ENCODE measurements at places on chromosomes 4 and X. TPM values are rescaled to one million over a fixed set of nuclear protein-coding genes. Genes with fewer than 3 reads are reported as not detected.

- no peak overlapping the region for H3K4me3 ChIP-seq
- H3K27me3 ChIP-seq: no peaks in the 10 kb centered on the region
- no peak for DNase-seq
- H3K4me1 ChIP-seq: no peaks in the 10 kb centered on the region
- no peak overlapping the region for H3K27ac ChIP-seq
Measured at GRCh38 chr4:161894493-161895167, 269.2 kb downstream of the FSTL5 start.

DNA sequence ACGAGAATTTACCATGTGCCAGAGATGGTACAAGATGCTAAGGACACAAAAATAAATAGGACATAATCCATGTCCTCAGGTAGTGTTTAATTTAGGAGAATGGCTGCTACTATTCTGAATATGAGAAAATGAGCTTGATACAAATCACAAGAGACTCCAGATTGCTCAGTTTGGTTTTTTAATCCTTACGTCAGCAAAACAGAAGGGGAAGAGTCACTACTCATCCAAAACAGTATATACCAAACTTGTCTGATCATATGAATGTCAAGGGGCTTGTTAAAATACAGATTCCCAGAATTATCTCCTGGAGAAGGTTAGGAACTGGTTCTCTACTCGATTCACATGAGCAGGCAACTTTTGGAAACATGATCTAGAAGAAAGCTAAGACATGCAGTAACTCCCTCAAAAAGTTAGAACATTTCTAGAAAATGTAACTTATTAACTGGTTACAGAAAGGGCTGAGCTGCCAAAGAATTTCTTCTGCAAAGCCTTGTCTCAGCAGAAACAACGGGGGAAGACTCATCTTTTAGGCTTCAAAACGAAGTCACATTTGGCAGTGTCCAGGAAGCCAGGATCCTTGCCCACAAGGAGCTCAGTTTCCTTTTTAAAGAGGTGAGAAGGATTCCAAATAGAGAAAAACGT lies 3.4 kb downstream of the AIFM1 start:
- DNase-seq: no peak
- no peak overlapping the region for H3K27ac ChIP-seq
- no peak overlapping the region for H3K4me3 ChIP-seq
- no peaks in the 10 kb centered on the region for H3K27me3 ChIP-seq
- no peaks in the 10 kb centered on the region for H3K36me3 ChIP-seq

- H3K4me1 ChIP-seq: no peaks in the 10 kb centered on the region
- DNase-seq: no peak
- H3K27me3 ChIP-seq: no peaks in the 10 kb centered on the region
- H3K4me3 ChIP-seq: no peak overlapping the region
- H3K36me3 ChIP-seq: no peaks in the 10 kb centered on the region
Measured at GRCh38 chr4:41504167-41504818, 33.7 kb upstream of the LIMCH1 start.

DNA sequence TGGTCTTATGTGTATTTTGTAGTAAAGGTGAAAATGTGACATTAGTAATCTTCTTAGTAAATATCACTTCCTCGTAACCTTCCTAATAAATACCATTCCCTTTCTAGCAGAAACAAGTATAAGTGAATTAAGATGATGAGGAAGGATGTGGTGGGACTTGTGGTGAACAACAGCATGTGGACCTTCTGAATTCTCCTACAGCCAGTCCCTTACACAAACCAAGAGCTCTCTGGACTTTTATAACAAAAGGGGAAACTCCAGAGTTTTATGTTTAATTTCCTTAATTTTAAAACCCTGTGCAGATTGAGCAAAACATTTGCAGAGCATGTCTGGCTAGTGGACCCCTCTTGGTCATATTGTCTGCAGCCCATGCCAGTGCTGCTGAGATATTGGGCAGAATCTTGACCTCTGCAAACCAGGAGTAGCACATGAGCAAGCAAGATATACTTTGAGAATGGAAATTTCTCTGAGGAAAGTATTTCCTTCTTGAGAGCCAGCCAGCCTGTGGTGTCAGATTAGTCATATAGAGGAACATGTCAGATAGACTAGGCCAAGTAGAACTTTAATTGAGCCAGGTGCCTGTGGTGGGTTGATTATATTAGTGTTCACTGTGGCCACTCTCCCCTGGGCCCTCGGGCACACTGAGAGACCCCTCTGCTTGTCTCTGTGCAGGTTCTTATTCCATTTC lies 328.2 kb downstream of the DKK2 start:
- H3K4me3 ChIP-seq: no peak overlapping the region
- H3K36me3 ChIP-seq: no peaks in the 10 kb centered on the region
- no peaks in the 10 kb centered on the region for H3K27me3 ChIP-seq
- H3K27ac ChIP-seq: no peak overlapping the region
- H3K4me1 ChIP-seq: peaks cover 8% of the 10 kb centered on the region
- no peak for DNase-seq

DNA sequence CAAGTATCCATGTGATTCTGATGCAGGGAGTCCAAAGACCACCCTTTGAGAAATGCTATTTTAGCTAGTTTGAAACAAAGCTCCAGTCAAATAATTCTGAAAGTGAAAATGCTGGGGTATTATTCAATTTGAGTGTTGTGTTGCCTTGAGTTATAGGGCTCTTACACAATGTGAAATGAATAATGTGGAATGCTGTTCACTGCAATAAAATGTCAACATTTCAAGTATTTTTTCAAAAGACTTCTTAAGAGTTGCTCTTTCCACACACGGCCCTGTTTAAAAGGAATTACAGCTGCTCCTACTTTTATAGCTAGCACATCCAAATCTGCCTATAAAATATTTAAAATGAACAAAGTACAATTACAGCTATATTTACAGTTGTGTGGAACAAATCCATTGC lies 27.5 kb upstream of the PLS3 start:
- H3K27ac ChIP-seq: no peak overlapping the region
- no peaks in the 10 kb centered on the region for H3K27me3 ChIP-seq
- peaks cover 14% of the 10 kb centered on the region for H3K4me1 ChIP-seq
- no peak overlapping the region for H3K4me3 ChIP-seq

DNA sequence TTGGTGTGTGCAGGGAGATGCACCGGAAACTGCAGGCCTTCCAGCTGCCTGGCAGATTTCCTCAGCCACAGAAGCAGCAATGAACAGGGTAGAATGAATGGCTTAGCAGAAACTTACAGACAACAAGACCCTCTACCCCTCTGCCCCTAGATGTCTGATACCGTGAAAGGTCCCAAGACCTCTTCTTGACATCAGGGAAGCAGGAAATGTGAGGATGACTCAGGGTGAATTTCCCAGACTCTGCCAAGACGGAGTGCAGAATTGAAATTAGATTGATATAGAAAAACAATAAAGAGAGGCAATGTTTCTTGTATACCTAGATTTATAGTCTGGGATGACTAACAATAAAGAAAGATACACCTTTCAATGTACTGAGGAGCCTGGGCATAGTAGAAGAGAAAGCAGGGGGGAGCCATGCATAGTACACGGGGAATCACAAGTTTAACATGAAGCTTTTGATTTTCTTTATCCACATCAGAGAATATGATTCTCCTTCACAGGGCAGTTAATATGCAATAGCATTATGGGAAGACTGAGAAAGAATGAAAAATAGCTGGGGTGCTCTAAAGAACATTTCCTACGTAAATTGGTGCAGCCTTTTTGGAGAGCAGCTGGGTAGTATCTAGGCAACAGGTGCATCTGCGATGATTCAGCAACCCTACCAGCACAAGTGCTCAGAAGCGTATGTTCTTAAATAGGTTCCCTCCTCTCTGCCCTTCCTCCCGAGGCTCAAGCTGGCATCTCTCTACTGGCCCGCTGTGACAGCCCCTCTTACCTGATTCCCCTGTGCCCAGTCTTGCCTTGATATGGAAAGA lies 18.3 kb upstream of the CXCR3 start:
- no peak overlapping the region for H3K4me3 ChIP-seq
- H3K27me3 ChIP-seq: no peaks in the 10 kb centered on the region
- DNase-seq: peak; percentile 33
- H3K36me3 ChIP-seq: no peaks in the 10 kb centered on the region
- H3K27ac ChIP-seq: peak overlapping the region; percentile 37
- peaks cover 19% of the 10 kb centered on the region for H3K4me1 ChIP-seq

DNA sequence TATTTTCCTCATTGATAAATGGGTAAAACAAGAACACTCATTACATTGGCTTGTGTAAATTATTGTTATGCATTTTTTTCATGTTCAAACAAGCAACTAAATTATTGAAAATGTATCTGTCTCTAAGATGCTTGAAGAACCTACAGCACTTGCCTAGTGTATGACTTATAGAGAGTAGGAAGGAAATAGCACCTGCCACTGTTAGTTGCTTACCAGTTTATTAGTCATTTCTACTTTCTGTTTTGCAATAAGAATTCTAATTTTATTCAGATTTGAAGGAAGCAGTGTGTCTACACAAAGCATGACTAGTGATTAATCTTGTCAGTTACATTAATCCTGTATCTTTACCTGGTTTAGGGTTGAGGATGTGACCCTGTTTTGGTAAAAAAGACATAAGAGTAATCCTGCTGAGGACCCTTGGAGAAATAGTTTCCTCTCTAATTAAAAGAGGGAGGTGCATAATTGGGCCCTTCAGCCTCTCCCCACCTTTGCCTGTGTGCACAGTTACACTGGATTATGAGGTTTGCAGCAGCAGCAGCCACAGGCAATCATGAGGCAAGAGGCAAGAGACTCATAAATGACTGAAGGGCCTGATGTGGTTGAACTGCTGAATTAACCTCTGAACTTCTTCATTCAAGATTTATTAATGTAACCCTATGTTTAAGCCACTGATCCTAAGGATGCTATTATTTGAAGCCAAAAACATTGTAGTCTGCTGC lies 1202.1 kb downstream of the ADGRL3 start:
- no peaks in the 10 kb centered on the region for H3K4me1 ChIP-seq
- no peak for DNase-seq
- no peaks in the 10 kb centered on the region for H3K36me3 ChIP-seq
- H3K4me3 ChIP-seq: no peak overlapping the region

DNA sequence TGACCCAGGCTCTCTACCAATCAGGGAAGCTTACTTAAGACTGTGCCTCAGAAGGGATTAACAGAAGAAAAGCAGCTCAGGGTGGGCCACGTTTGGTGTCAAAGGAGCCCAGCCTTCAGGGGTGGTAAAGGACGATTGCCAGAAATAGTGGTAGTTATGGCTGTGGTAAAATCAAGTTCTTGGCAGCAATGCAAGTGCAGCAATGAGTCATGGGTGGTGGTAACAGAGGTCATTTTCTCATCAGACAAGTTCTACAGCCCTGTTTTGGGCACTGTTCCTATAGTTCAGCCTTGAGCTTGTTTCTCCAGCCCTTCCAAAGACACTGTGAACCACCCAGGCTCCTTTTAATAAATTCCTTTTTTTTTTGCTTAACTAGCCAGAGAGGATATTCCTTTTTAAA lies 120.3 kb downstream of the EFHC2 start:
- H3K27ac ChIP-seq: peak overlapping the region; percentile 54
- H3K4me1 ChIP-seq: peaks cover 17% of the 10 kb centered on the region
- H3K27me3 ChIP-seq: no peaks in the 10 kb centered on the region
- H3K36me3 ChIP-seq: no peaks in the 10 kb centered on the region
- H3K4me3 ChIP-seq: no peak overlapping the region

DNA sequence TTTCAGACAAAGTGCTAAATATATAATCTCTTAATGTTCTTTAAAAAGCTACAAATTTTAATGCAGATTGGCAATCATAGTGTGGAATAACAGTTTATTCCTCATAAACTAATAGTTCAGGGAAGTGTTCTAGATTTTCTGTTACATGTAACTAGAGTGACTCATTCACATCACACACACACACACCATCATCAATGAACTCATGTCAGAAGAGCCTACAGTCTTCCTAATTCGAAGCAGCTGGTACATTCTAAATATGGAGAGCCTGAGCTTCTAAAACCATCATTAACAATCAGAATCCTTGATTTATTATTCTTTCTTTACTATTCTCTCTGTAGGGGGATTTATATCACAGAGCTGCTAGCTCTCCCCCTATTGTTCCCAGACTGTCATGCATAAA lies 49.6 kb downstream of the DKK2 start:
- 0 out of 2 replicates have a peak, but pooled peaks cover 2% of the 10 kb centered on the region for H3K27me3 ChIP-seq
- no peaks in the 10 kb centered on the region for H3K36me3 ChIP-seq
- H3K4me3 ChIP-seq: no peak overlapping the region
- H3K4me1 ChIP-seq: no peaks in the 10 kb centered on the region

GRCh38 chr4:143084566-143084965 lies 100.2 kb upstream of the USP38 start:
- H3K27ac ChIP-seq: no peak overlapping the region
- no peak overlapping the region for H3K4me3 ChIP-seq
- peaks cover 40% of the 10 kb centered on the region for H3K27me3 ChIP-seq
- H3K4me1 ChIP-seq: no peaks in the 10 kb centered on the region

- no peaks in the 10 kb centered on the region for H3K36me3 ChIP-seq
- no peaks in the 10 kb centered on the region for H3K27me3 ChIP-seq
- DNase-seq: no peak
- H3K4me3 ChIP-seq: no peak overlapping the region
Measured at GRCh38 chr4:23857367-23857959, 32.4 kb downstream of the PPARGC1A start.

DNA sequence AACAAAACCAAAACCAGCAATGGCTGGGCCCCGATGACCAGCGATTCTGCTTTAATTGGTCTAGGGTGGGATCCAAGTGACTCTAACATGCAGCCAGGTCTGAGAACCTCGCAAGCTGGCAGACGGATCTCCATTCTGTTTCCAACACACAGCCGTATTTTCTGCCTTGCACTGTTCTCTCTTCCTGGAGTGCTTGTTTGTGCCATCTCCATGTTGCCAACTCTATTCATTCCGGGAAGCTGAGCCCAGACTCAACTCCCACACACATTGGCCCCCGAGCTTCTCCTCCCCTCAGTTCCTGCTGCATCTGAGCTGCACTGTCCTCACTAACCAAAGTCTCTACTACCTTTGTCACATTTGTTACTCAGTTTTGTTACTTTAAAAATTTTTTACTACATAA lies 35.6 kb downstream of the GEMIN8 start:
- no peaks in the 10 kb centered on the region for H3K36me3 ChIP-seq
- no peaks in the 10 kb centered on the region for H3K27me3 ChIP-seq
- no peak overlapping the region for H3K4me3 ChIP-seq
- no peak for DNase-seq
- H3K4me1 ChIP-seq: no peaks in the 10 kb centered on the region

DNA sequence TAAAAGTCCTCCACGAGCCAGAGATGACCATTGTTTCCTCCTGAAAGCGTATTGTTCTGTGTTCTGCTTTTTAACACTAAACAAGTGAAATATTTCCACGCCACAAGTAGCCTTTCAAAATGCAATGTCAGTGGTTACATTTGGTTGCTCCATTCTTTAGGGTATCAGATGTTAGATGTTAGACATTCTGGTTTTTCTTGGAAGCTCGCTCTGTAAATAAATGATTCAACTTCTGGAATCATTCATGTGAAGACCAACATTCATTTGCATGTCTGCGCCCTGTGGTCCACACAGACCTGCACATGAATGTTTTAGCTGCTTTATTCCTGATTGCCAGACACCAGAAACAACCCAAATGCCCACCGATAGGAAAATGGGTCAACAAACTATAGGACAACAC lies 38.0 kb upstream of the HELT start:
- no peak overlapping the region for H3K4me3 ChIP-seq
- no peaks in the 10 kb centered on the region for H3K36me3 ChIP-seq
- peak; percentile 54 for DNase-seq
- peaks cover 14% of the 10 kb centered on the region for H3K4me1 ChIP-seq
- H3K27me3 ChIP-seq: no peaks in the 10 kb centered on the region
- no peak overlapping the region for H3K27ac ChIP-seq

The TMEM35A gene
- total RNA-seq: not detected

The BANK1 gene
- 1.8 TPM for total RNA-seq

The HELT gene
- total RNA-seq: not detected

The TEX11 gene
- total RNA-seq: not detected
